B cell (primary cell): ENCODE measurements at places on chromosomes 1 and 21.

GRCh38 chr1:29451368-29451892, 215.1 kb downstream of the PTPRU start:
- no peak for DNase-seq

- peak; percentile 48 for DNase-seq
These were observed 6.3 kb upstream of the TMEM39B start for GRCh38 chr1:32066489-32066873.

GRCh38 chr1:201511941-201512539, 5.1 kb upstream of the CSRP1 start:
- no peak for DNase-seq

- no peak for DNase-seq
These were observed 1.1 kb downstream of the SPRR1B start for GRCh38 chr1:153032073-153032472.

- no peak for DNase-seq
These were observed 142.9 kb upstream of the WNT4 start for GRCh38 chr1:22285549-22286396.

DNA sequence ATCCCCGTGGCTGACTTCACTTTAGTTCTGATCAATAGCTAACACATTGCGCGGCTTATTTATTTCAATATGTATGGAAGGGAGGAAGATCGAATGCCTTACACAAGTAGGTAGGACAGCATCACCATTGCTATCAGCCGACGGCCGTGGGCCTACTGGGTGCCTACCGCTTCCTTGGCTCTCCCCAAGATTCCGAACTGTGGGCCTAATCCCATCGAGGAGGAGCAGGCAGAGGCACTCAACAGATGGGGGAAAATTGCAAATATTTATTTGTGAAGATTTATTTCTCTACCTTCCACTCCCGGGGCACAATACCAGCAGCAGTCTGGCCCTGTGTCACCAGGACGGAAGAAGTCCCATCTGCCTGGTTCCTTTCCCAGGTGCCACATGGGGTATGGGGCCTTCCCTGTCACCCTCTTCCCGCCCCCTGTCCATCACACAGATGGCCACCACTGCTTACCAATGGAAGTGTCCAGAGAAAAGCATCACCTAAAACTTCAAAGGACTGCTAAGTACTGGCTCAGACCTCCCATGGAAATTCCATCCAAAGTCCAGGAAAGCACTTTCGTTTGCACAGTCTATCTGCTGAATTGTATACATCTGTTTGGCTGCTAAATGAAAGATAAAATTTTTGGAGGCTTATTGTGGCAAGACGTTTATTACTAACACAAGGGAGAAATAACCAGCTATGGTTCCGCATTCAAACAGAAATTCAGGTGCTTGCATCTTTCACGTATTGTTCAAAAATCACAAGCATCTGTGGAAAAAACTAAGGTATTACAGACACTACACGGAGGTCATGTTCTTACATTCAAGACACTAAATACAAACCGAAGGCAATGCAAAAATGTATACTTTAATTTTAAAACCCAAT, 11.8 kb downstream of the AGT start:
- no peak for DNase-seq

GRCh38 chr1:88684482-88685258, 597 bp downstream of the PKN2 start:
- peak; percentile 76 for DNase-seq

DNA sequence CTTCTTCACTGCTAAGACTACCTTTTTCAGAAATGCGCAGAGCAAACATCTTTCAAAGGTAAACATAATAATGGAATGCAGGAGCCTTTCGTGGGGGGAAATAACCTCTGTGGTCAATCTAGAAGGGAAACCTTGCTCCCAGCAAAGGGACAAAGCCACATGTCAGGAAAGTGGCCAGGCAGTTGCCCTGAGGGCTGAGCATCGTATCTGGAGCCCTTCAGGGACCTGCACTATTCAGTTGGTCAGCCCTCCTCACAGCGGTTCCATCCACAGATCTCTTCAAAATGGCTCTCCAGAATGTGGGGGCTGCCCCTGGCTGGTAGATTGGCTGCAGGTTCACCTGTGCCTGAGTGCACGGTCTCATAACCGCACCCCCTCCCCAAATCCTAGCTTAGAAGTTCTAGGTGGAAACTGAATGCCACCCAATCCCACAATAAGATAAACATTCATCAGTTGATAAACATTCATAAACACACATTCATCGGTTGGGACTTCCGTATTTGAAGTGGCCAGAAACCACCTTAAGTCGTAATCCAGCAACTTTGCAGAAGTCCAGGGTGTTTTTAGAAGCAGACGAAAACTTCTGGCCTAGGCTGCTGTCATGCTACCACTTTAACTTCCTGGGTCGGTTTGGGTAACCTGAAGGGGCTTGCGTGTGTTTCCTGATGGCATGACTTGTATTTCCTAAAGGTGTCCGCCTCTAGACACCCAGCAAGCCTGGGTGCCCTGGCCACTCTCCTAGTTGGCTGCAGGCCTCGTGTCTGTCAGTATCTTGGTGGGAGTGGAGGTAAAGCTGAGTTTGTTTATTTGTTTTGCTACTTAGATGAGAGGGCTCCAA, 50.5 kb downstream of the RASSF5 start:
- peak; percentile 79 for DNase-seq

GRCh38 chr1:28395181-28395580, 25.6 kb downstream of the PHACTR4 start:
- DNase-seq: no peak

DNA sequence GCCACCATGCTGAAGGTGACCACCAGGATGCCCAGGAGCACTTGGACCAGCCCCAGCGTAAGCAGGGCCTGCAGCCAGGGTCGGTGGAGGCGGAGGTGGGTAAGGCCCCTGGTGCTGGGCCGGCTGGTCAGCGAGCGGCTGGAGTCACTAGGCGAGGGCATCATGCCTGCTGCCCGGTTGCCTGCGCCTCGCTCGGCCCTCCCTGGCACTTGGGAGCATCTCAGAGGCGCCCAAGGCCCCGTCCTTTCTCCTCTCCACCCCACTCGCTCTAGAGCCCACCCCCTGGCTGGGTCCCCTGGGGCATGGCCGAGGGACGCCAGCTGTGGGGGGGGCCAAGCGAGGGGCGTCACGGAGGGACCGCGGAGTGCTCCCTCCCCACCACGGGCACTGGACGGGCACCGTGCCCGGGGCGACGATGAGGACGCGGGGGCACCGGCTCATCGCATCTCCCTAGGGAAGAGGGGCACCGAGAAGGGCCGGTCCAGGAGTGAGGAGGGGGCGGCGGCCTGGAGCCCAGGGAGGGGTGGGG, 505 bp downstream of the ENTREP3 start:
- no peak for DNase-seq

GRCh38 chr1:91526496-91526895, 25.8 kb downstream of the CDC7 start:
- DNase-seq: no peak

DNA sequence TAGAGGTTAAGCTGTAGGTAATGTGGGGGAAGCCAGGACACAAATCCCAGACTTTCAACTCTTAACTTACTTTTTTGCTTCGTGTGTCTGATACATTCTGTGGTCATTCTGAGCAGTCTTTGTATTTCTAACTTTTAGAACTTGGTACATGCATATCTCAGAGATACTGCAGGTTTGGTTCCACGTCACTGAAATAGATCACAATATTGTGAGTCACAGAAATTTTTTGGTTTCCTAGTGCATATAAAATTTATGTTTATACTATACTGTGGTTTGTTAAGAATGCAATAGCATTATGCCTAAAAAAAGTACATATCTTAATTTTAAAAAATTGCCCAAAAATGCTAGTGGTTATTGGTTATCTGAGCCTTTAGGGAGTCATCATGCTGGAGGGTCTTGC, 3.2 kb downstream of the URB2 start:
- no peak for DNase-seq

DNA sequence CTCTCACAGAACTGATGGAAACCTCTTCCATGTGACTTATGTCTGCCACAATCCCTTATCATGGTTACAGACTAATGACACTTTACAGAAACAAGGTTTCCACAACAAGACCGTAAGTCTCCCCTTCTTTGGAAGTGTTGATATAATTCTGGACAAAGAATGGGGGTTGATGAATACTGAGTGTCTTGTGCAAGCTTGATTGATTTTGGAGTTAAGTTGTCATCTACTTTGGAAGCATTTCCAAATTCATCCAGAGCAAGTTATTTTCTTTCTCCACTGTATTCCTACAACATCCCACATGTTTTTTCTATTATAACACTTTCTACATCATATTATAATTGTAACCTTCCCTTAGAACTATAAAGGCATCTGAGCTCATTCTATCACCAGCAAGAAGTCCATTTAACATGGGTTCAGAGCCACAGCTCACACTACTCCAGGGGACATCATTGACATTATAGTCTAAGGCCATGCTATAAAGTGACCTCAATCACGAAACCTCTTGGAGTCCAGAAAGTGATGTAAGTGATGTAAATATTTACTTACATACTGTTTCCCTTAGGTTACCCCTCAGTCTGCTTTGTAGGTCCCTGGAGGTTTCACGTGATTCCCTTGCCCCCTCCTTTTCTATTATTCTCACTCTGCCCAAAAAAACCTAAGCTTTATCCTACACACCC, 125.7 kb upstream of the PBX1 start:
- no peak for DNase-seq

DNA sequence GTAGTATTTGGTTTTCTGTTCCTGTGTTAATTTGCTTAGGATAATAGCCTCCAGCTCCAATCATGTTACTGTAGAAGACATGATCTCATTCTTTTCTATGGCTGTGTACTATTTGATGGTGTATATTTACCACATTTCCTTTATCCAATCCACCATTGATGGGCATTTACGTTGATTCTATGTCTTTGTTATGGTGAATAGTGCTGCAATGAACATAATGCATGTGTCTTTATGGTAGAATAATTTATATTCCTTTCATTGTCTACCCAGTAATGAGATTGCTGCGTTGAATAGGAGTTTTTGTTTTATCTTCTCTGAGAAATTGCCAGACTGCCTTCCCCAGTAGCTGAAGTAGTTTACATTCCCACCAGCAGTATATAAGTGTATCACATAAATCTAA, 538.8 kb downstream of the LRRIQ3 start:
- DNase-seq: no peak

- no peak for DNase-seq
These were observed 19.7 kb upstream of the IFNLR1 start for GRCh38 chr1:24206516-24207394.

DNA sequence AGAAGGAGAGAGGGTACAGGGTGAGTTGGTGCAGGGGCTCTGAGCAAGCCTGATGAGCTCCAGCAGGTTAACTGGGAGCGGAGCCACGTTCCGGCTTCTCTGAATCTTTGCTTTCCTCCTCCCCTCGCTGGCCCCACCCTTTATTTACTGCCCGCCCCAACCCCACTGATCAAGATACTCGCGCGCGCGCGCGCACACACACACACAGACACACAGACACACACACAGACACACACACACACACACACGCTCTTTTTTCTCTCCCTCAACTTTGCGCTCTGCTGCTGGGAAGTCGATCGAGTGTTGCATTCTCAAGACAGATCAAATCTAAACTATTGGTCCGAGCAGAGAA, at the start of gene GRIK1:
GRIK1 (minus strand) TSS at position 73 of the 352 bp plus-strand sequence.
- no peak for DNase-seq

GRCh38 chr1:88877382-88877825, 14.0 kb downstream of the GTF2B start:
- peak; percentile 47 for DNase-seq

DNA sequence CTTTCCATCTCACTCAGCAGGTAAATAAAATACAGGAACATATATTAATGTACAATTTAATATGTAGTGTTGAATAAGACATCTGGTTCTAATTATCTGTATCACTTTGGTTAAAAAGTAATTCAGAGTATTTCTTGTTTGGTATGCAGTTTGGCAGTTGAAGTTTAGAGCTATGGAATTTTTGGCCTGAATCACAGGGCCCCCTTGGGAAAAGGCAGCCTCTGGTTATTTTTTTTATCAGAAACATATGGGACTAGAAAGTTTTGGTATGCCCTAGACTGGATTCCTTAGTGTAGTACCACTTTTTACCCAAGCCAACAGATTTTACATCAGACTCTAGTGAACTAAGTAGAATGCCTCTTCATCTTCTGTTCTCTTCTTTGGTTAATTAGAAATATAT, 26.4 kb downstream of the CNST start:
- DNase-seq: no peak
